ENCODE measurements at places on chromosomes 2 and 18. TPM values are rescaled to one million over a fixed set of nuclear protein-coding genes. Genes with fewer than 3 reads are reported as not detected.

TTL gene
- 21.3 TPM for total RNA-seq

DNA sequence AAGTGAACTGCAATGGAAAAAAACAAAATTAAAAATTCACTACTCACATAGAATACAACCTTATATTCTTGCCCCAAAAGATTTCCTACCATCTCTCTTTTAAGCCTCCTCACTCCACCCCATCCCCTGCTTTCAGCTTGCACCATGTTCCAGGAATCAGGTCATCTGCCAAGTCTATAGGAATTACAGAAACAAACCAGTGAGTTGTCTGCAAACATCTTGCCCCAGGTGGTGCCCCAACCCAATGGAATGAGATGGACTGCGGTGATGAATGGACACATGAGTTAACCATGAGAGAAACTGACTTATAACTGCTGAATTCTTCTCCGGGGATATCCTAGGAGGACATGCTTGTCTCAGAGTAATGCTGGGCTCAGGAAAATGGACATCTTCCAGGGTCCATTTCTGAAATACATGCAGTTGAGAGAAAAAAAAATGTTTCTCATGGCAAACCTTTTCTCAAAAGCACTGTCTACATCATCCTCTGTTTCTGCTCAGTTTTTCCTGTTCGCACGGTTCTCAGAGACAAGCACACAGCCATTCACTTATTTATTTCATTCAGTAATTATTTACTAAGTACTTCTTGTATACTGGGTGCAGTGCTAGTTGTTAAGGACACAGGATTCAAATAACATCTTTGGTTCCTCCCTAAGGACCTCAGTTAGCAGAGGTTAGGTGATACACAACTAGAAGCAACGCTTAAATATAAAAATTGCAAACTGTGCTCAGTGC is 350.0 kb downstream of the RND3 start:
- DNase-seq = no peak

SP140L gene
- 41.8 TPM for total RNA-seq

DNA sequence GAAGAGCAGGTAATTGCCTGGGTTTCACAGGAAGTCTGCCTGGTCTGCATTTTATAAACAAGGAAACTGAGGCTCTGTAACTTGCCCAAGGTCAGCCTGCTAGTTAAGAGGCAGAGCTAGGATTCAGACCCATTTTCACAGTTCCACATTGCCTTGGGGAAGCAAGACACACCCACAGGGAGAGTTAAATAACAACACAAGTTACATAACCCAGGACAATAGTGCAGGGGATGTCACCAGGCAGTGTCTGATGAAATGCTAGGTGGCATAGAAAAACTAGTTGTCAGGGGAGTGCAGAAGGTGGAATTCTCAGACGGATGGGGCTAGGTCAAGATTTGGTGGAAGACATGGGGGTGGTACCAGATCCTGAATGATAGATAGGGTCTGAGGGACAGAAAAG is 69.7 kb downstream of the PRKCE start:
- DNase-seq = no peak

HDLBP gene
- 297 TPM for total RNA-seq

DNA sequence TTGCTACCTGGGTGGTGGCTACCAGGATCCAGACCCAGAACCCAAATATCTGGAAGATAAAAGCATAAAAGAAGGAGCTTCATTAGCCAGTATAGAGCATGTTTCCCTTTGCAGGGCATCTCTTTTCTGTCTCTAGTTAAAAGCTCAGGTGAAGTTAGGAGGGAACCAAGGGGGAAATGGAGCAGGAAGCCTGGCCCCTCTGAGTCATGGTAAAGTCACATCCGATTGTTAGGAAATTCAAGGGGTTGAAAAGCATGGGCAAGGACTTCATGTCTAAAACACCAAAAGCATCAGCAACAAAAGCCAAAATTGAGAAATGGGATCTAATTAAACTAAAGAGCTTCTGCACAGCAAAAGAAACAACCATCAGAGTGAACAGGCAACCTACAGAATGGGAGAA is 126.9 kb downstream of the RPIA start:
- DNase-seq = no peak

DNA sequence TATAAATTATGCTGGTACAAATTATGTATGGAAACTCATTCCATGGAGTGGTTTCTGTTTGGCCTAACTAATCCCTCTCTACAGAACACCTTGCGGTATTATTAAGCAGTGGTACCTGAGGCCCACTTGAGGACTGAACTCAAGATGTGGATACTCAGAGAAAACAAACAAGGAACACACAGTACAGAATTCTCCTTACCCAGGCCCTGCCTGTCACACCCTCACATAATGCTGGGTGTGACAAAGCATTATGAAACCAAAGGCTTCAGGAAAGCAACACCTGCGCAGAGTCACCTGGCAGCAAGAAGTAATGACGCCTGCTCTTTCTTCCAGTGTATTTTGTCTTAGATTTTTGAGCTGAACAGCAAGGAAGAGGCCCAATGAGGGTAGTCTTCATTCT is 264.7 kb downstream of the PAX3 start:
- no peak for DNase-seq

GAL3ST2 gene
- not detected for total RNA-seq

CABYR gene
- 1.7 TPM for total RNA-seq

COPS7B gene
- 52.8 TPM for total RNA-seq

SP140 gene
- total RNA-seq = 98.8 TPM

GALM gene
- total RNA-seq = 31.9 TPM

- DNase-seq = no peak
Measured at GRCh38 chr18:32278177-32278799, 88.4 kb downstream of the MEP1B start.

GRCh38 chr2:100624536-100624935 is 61.7 kb downstream of the PDCL3 start:
- DNase-seq = no peak

GRCh38 chr2:157809212-157809611 is 66.9 kb downstream of the ACVR1 start:
- DNase-seq = no peak

GRCh38 chr18:3998698-3999333 is 456.3 kb downstream of the DLGAP1 start:
- DNase-seq = peak; percentile 10

ANKRD29 gene
- not detected for total RNA-seq

MRO gene
- not detected for total RNA-seq

DNA sequence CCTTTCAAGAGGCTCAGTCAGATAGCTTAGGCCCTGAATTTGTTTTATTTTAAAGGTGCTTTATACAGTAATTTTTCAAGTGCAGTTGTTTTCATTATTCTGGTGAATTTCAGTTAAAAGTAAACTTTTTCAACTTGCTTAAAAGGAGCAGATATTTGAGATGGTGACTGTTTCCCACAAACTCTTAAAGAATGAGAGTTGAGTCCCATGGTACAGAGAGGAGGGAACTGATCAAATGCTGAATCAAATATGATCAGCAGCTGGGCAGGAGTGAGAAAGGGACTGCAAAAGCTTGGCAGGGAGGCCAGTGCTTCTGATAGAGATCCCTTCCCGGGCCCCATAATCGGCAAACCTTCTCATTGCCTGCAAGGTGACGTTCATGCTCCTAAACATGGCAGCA is 91.2 kb downstream of the KCNS3 start:
- no peak for DNase-seq

- no peak for DNase-seq
Measured at GRCh38 chr2:217195016-217195415, 335.2 kb upstream of the TNP1 start.

Measured in activated naive CD4-positive, alpha-beta T cell treated with anti-CD3 and anti-CD28 coated beads for 36 hours (primary cell).